HFF-Myc (cell line): ENCODE measurements at places on chromosomes 2 and 18.

- DNase-seq = no peak
Measured at GRCh38 chr2:164952057-164952702, 3.1 kb downstream of the SLC38A11 start.

GRCh38 chr2:154694881-154695280 is 3.6 kb upstream of the KCNJ3 start:
- no peak for DNase-seq

- no peak for DNase-seq
Measured at GRCh38 chr2:138269765-138270164, 231.8 kb upstream of the SPOPL start.

DNA sequence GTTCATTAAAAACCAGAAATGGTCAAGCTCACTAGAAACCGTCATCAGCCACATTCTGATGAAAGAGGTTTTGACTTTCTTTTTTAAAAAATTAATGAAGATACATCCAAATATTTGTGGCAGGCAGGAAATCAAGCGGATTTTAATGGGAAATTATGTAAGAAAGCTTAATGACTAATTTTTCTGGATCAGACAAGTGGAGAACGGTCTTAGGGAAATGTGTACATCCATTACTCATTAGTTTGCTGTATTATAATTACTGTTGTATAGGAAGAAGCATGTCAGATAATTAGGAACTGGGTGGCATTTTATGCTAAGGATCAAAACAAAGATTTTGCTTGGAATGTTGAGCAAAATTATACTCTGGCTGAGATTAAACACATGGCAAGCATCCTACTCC is 39.4 kb downstream of the AGAP1 start:
- no peak for DNase-seq

- DNase-seq = no peak
Measured at GRCh38 chr18:14919666-14920065, 171.7 kb downstream of the ANKRD30B start.

DNA sequence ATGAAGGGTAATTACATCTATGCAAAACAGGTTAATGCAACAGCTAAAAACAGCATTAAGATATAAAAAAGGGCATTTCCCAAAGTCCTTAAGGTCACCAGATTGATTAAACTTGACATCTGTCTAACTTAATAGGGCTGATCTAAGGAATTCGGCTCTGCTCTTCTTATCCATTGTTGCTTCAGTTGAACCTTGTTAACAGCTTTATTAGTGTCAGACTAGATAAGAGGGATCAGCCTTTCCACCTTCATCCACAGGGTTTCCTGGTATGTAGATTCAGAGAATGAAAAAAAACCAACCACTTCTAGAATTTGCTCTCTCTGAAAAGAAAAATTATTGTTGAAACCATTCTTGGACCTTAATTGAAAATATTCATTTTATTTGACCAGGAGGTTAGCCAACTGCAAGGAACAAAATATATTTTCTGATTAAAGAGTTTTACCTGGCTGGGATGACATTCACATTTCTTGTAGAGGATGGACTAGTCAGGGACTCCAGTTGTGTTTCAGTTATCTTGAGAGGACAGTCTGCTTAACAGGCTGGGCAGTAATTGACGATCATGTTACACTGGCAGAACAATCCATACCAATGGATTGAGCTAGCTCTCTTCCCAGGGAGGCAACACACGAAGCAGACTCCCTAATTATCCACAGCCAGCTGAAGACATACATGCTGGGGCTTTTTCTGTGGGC is 357.4 kb upstream of the ACVR2A start:
- no peak for DNase-seq

DNA sequence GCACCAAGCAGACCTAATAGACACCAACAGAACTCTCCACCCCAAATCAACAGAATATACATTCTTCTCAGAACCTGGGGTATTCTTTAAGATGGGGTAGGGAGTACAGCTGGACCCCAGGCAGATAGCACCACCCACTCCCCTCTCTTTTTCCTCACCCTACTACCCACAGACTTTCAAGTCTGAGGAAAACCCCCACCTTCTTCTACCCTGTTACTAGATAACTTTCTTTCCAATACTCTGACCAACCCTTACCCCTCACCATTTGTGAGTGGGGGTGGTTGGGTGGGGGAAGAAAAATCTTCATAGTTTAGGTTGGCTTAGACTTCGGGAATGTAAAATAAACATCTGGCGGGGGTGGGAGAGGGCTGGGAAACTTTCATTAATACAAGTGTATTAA is 20.3 kb upstream of the ZBTB14 start:
- no peak for DNase-seq

GRCh38 chr2:84278386-84278785 is 180.7 kb downstream of the SUCLG1 start:
- no peak for DNase-seq

DNA sequence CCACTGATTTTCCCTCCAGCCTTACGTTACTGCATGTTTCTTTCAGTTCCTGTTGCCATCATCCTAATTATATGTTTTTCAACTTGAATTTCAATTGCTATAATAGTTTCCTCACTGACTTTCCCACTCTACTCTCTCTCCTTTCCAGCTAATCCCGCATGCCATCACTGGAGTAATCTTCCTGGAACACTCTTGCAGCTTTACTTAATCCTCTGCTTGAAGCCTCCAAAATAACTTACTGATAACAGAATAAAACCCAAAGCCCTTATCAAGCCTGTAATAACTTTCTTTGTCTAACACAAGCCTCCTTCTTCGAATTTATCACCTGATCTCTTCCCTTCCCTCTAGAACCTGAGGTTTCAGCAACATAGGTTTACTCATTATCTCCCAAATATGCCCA is 237.3 kb downstream of the LTBP1 start:
- DNase-seq = no peak

- no peak for DNase-seq
Measured at GRCh38 chr2:48200620-48201293, 294.5 kb upstream of the FBXO11 start.

- no peak for DNase-seq
Measured at GRCh38 chr2:66001538-66001937, 433.4 kb upstream of the MEIS1 start.

GRCh38 chr2:135743860-135744259 is 2.2 kb downstream of the UBXN4 start:
- DNase-seq = no peak

GRCh38 chr2:235447210-235447609 is 46.6 kb upstream of the AGAP1 start:
- DNase-seq = no peak

- DNase-seq = no peak
Measured at GRCh38 chr18:73110307-73110706, 242.5 kb upstream of the NETO1 start.

DNA sequence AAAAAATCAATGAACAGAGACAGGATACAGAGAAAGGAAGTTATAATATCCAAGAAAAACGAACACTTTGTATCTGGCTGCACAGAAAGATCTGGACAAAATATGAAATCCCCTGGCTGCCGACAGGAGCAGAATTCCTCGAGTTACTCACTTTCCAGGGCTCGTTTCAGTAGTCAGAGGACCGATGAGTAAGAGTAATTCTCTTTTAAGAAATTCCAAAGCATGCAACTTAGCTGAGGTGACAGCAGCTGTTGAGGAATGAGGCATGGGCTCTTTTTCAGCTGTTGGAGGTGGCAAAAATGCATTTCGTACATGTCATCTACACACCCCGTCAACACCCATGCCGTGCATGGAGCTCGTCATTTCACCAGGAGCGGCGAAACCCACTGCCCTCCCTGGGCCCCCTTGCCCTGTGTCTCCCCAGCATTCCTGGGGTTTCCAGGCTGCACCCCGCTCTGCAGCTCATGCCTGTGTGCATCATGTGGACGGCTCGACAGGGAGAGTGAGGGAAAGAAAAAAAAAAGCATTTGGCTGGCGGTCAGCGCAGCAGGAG is 210.8 kb upstream of the SMIM21 start:
- DNase-seq = peak; percentile 24

GRCh38 chr2:128433911-128434550 is 115.4 kb upstream of the HS6ST1 start:
- DNase-seq = no peak

DNA sequence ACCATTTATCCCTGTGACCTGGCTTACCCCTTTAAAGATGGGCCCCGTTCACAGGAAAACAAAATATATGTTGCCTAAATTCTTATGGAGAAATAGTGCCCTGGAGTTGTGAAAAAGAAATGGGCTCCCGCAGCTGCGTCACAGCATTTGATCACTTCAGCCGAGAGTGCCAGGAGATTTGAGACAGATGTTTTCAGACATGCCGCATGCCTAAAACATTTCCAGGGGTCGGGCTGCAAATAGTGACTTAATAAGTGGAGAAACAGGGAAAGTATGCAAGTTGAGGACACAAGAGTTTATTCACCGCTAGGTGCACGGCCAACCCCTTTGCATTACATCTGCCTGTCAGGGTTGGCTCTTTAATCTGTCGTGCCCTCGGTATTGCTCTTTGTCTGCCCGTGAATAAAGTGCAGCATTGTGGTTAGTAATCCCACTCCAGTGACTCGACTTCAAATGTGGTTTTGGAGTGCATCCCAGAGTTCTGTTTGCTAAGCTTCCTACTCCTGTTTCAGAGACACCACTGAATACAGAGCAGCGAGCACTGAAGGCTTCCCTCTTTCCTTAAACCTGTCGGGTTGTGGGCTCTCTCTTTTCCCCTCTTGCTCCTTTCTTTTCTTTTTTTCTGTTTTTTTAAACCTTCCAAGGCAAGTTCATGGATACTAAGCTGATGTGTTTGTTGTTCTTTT is 187.5 kb downstream of the LTBP1 start:
- DNase-seq = peak; percentile 99

- peak; percentile 96 for DNase-seq
Measured at GRCh38 chr2:28274911-28275685, 117.6 kb upstream of the FOSL2 start.

GRCh38 chr2:42086500-42086953 is 38.7 kb downstream of the PKDCC start:
- DNase-seq = no peak

DNA sequence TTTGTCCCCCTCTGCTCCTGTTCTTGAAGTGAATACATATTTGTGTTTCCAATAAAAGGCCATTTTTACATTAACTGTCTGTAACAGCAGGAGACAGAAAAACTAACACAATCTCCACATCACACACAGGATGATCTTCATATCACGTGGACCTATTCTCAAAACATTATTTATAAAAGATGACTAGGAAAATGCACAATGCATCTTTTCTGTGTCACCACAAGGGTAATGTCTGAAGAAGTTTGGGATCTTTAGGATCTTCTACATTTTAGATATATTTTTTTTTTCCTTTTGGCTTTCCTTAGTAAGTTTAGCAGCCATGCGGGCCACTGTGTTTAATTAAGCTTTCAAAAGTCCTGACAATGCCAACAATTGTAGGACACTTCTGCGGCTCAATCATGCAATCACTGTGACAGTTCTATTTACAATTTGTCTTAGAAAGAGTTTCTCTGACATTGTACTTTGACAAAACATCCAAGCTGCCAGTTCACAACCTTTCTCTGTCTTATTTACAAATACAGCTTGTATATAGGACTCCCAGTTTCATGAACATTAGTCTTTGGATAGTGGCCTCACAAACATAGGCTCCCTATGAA is 12.3 kb downstream of the BCL11A start:
- DNase-seq = no peak

DNA sequence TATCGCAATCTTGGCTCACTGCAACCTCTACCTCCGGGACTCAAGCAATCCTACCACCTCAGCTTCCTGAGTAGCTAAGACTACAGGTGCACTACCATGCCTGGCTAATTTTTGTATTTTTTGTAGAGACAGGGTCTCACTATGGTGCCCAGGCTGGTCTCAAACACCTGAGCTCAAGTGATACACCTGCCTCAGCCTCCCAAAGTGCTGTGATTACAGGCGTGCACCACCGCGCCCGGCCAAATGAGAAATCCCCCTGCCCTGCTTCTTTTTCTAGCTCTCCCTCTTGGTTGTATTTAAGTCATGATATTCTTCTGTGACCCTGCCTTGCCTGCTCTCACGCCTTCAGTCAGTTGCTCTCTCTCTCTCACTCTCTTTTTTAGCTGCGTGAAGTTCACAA is 157.0 kb upstream of the SH3BP4 start:
- no peak for DNase-seq

GRCh38 chr18:41864216-41864615 is 90.8 kb upstream of the PIK3C3 start:
- DNase-seq = no peak

DNA sequence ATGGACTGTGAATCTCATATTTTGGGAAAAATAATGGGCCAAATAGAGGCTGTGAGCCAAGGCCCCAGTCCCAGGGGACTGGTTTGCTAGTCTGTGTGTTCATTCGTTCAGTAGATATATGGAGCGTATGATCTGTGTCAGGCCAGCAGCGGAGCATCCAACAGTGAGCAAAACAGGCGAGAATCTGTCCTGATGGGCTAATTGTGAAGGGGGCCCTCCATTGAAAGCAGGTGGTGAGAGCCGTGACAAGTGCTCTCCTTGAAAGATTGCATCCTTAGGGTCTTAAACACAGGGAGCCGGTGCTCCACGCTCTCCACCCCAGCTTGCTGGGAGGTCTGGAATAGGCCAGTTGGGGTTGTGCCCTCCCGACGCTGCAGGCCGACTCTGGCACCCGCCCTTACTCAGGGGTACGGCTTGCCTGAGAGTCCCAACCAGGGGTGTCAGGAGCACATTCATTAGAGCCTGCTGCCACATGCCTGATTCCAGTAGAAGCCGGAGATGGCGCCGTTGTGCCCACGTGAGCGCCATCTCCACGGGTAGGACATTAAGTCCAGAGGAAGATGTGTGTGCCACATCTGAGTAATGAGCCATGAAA is 213.3 kb downstream of the SH3RF3 start:
- no peak for DNase-seq

- no peak for DNase-seq
Measured at GRCh38 chr18:48227206-48227605, 182.0 kb downstream of the ZBTB7C start.

- no peak for DNase-seq
Measured at GRCh38 chr2:217941339-217941738, 61.5 kb downstream of the TNS1 start.

- no peak for DNase-seq
Measured at GRCh38 chr18:32891130-32891529, 118.3 kb upstream of the KLHL14 start.

DNA sequence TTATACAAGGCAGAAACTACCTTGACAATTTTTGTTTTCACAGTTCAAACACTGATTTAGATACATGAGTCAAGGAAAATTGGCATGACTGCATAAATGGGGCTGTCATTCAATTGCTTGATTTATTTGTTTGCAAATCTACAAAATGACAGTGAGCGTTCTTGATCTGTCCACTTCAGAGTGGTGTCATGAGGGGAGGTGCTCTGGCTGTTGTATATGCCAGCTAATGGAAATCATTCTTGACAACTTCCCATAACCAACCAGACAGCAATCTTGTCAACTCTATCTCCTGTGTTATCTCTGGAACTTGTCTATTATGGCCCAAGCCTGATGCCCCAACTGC is 120.6 kb upstream of the UGP2 start:
- DNase-seq = no peak

GRCh38 chr2:156704132-156704531 is 268.0 kb downstream of the GPD2 start:
- no peak for DNase-seq

DNA sequence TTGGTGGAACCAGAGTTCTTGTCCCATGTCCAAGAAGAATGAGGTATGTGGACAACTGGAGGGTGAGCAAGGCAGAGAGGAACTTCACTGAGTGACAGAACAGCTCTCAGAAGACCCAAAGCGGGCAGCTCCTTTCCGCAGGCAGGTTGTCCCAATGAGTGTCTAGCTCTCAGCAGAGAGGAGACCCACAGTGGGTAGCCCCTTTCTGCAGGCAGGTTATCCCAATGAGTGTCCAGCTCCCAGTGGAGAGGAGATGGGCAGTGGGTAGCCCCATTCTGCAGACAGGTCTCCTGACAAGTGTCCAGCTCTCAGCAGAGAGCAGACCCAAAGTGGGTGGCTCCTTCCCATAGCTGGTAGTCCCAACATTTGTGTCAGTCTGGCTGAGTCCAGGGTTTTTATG is 69.6 kb downstream of the SRBD1 start:
- no peak for DNase-seq

GRCh38 chr2:59167514-59167913 is 926.4 kb upstream of the FANCL start:
- no peak for DNase-seq
